ENCODE measurements at places on chromosomes 11 and 22.

DNA sequence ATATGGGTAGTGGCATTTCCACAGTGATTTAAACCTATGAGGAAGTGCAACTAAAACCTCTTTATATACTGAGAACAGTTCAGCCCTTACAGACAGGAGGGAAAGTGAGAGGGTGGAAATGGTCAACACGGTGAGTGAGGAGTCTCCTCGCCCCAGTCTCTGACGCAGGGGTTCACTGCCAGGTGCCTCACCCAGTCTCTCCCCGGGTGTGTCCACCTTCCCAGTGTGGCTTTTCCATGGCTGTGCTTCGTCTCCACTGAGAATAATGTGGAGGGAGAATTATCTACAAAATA lies 116.6 kb upstream of the TOP3B start:
- no peak for DNase-seq

- peak; percentile 58 for DNase-seq
These were observed 170.3 kb upstream of the ZBED5 start for GRCh38 chr11:11028017-11028692.

DNA sequence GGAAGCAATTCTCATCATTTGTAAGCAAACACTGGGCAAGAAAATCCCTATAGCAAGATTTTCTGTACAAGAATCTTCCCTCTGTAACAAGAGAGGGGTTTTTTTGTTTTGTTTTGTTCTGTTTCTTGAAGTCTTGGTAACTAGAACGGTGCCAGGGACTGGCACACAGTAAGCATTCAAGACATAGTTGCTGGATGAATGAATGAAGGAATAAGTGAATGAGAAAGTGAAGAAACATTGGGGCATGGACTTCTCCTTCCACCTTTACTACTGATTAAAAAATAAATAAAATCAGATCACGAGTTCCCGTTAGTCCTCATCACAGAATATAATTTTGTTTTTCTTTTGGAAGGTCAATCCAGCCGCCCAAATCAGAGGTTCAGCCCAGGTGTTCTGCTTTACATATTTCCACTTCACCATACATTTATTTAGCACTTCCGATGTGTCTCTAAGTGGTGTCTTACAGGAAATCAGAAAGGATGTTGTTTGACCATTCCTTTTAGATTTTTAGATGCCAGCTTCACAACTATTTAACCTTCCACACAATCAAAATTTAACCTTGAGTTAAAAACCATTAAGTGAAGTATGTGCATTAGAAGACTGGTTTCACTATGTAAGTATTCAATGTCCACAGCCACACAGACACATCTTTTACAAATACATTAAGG lies 281.2 kb downstream of the CADM1 start:
- DNase-seq, result no peak

DNA sequence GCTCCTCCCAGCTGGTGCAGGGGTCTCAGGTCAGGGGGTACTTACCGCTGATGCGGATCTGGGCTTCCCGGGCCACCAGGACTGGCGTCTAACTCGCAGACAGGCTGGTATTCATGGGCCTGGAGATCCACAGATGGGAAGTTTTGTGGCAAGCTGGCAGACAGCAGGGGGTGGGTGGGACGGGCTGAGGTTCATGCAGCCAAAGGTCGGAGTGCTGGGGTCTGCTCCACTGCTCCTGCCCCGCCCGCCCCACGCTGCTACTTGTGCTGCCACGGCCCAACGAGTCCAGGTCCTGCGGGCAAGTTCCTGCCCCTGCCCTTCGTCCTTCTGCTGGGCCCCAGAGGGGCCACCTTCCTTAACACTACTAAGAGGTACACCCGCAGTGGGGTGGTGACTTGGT lies 3.1 kb downstream of the ACY3 start:
- DNase-seq, result no peak

DNA sequence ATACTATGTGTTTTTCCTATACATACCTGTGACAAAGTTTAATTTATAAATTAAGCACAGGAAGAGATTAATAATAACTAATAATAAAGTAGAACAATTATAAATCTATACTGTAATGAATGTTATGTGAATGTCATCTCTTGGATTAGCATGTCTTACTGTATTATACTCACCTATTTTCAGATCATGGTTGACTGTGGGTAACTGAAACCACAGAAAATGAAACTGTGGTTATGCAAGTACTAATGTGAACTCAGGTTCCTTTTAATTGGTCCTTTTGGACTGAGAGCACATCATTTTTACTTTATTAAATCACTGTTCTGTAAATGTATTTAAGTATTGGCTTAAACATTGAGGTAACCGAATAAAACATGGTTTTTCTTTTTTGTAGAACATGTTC lies 108.8 kb downstream of the PPP6R3 start:
- no peak for DNase-seq

GRCh38 chr11:9028581-9028980 lies 24.8 kb upstream of the NRIP3 start:
- no peak for DNase-seq

- DNase-seq, result no peak
These were observed 81.3 kb upstream of the BLID start for GRCh38 chr11:122197066-122197987.

- DNase-seq, result no peak
These were observed 35.0 kb upstream of the MYRF start for GRCh38 chr11:61717286-61718033.

DNA sequence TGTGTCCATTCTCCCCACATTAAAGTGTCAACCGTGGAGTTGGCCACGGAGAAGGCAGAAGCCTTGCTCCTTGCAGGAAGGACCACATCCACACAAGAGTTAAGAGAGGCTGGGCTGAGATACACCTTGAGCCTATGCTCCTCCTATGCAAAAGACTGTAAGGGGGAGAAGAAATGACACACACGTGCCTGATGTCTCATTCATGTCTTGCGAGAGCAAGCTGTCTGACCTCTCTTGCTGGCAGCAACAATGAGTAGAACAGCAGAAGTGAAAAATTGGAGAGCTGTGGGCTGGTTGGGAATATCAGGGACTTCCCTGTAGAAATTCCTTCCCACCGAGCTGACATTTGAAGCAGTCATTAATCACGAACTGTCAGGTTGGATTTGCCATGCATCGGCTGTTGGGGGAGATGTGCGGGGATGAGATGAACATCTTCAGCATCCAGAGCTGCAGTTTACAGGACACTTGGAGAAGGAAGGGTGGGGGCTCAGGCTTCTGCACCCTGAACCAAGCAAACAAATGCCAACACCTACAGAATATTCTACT lies 139.3 kb downstream of the MYO18B start:
- no peak for DNase-seq

GRCh38 chr11:122724520-122724919 lies 69.0 kb downstream of the UBASH3B start:
- no peak for DNase-seq

GRCh38 chr11:119125821-119126220 lies 4.4 kb downstream of the HINFP start:
- DNase-seq, result no peak

DNA sequence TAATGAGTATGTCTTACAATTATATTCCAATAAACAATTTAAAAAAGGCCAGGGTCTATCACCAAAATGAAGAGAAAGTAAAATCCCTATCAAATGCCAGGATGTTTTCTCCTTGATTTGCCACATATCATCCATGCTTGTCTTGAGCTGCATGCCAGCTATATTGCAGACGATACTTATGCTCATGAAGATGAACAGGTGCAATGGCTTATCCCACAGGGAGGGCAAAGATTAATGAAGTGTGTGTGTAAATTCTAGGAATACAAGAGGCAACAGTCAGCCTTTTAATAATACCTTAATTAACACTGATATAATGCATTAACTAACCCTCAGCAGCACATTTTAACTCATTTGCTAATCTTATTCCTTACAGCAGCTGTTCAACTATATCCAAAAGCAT lies 850.5 kb downstream of the KCNA4 start:
- DNase-seq, result no peak

- DNase-seq, result no peak
These were observed 541.2 kb downstream of the MIAT start for GRCh38 chr22:27198518-27199035.

DNA sequence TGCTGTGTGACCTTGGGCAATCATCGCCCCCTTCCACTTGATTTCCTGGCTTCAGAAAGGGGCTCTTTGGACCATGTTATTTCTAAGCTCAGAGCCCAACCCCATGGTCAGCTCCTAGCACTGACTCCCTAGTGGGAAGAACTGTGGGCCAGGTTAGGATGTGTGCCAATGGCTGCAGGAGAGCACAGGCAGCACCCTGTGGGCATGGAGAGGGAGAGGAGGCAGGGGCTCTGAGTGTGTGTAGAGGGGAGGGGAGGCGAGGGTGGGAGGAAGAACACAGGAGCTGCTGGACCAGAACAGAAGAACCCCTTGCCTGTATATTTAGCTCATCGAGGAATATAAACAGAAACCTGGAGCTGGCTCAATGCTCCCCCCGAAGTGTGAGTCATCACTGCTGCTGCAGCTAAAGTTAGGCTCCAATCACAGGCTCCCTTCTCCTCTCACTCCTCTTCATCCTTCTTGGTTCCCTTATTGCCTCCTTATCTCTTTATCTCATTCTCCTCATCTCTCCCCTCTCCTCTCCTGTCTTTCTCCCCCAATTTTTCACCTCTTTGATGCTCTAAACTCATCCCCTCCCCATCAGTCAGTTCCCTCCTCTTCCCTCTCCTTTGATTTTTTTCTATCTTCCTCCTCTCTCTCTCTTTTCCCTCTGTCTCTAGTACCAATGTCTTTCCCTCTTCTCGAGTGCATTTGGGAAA lies 14.5 kb upstream of the RPS19BP1 start:
- no peak for DNase-seq

DNA sequence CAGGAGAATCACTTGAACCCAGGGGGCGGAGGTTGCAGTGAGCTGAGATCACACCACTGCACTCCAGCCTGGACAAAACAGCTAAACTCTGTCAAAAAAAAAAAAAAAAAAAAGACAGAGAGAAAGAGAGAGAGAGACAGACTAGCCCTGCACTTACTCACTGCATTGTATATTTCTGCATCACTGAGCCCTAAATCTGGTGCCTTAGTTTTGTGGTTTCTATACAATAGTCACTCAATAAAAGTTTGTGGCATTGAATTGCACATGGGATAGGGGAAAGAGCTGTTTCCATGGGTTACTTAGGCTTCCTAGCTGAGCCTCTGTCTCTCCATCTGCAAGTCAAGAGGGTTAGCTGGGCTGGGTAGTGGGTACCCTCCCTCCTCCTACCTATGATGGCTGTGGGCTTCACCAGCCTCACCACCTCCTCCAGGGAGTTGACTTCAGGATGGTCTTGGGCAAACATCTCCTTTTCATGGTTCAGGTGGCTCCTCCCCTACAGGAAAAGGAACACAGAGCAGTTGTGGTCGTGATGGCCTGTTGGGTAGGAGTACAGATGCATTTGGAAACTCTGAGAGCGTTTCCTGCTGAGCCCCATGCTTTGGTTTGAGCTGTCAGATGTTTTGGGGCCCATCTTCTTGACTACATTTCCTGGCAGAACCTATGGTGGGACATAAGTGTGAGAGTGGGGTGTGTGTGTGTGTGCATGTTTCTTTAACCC lies 73.2 kb downstream of the CCDC81 start:
- no peak for DNase-seq

DNA sequence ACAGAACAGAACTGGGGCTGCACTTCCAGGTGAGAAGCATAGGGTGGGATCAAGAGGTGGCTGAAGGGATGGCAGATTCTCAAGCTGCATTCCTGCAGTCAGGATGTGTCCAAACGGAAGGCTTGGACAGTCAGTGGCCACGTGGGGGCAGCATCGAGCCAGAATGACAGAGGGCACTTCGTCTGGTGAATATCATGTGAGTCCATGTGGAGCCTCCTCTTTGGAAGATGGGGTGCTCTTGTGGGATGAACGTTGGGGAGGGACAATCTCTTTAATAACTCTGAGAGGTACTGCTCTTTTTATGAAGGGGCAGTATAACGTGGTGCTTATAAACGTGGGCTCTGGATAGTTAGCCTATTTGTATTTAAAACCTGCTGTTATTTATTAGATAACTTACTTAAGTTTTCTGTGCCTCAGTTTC lies 154.9 kb upstream of the NAV2 start:
- peak; percentile 33 for DNase-seq

- no peak for DNase-seq
These were observed 22.3 kb upstream of the A4GALT start for GRCh38 chr22:42742940-42743339.

- DNase-seq, result no peak
These were observed 11.0 kb downstream of the CTNND1 start for GRCh38 chr11:57772562-57772961.

DNA sequence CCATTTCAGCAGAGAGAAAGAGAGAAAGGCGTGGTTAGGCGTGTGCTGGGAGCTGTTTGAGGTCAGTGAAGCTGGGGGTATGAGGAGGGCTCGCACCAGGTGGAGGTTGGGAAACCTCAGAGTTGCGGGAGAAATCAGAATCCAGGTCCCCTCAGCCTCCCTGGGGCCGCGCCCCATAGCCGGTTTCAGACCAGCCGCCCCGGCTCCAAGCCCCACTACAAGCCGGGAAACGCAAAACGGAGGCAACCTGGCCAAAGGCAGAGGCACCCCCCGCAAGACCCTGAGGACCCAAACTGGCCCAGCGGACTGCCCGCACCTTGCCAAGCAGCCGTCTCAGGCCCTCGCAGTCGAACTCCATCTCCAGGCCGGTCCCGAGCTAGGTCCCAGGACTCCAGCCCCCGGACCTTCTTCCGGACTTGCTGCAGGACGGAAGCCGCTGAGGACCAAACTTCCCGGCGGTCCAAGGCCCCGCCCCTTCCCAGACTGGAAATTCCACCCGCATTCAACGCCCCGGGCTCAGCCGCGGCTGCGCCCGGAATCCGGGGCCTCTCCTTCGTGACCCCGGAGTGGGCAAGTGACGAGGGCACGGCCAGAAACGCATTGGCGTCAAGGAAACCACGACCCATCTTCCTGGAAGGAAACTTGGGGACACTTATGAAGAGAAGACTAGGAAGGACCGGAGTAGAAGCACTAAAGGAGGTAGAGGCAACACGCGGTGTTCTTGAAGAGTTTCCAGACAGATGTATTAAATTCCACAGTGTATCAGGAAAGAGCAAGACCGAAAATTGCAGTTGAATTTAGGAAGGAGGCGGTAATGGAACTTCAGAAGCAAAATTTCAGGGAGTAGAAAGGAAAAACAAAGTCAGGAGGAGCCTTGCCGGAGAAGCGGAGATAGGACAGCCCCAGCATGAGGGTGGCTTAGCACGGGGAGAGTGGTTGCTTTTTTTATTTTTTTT lies at the start of gene UEVLD:
Gene UEVLD (minus strand): TSS at position 438 of the 956 bp plus-strand sequence. CDS start 80 bp downstream, at position 358.
- peak; percentile 48 for DNase-seq

GRCh38 chr11:36631774-36632173 lies 33.7 kb upstream of the RAG2 start:
- no peak for DNase-seq

- no peak for DNase-seq
These were observed 5.8 kb upstream of the SLC43A3 start for GRCh38 chr11:57432714-57433163.

Data from activated effector memory CD4-positive, alpha-beta T cell treated with Interleukin-2 at 50 U/mL for 16 hours (primary cell).